AG09319 (cell line): ENCODE measurements at places on chromosomes 11 and 22.

- DNase-seq = no peak
These were observed 448.0 kb upstream of the FAT3 start for GRCh38 chr11:91776655-91777054.

- no peak for DNase-seq
These were observed 562 bp downstream of the DGAT2 start for GRCh38 chr11:75768909-75769771.

- no peak for DNase-seq
These were observed 54.0 kb downstream of the AHNAK start for GRCh38 chr11:62492586-62492985.

DNA sequence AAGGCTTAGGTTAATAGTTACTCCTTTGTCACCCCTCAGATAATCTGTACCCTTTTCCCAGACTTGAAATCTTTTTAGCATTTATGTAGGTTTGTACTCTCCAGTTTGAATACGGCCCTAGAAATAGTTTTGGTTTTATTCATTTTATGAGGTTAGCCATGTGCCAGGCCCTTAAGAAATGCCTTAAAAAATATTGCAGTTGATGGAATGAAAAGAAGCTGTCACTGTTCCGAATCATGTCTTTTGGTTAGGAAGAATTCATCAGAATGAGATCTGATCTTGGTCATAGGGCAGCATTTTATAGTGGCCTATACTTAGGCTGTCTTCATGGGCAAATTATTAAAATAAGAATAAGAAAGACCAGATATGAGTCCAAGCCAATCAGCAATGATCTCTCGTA is 14.8 kb upstream of the PRSS23 start:
- DNase-seq = no peak

- DNase-seq = no peak
These were observed 904.4 kb downstream of the BRD1 start for GRCh38 chr22:48923165-48923865.

DNA sequence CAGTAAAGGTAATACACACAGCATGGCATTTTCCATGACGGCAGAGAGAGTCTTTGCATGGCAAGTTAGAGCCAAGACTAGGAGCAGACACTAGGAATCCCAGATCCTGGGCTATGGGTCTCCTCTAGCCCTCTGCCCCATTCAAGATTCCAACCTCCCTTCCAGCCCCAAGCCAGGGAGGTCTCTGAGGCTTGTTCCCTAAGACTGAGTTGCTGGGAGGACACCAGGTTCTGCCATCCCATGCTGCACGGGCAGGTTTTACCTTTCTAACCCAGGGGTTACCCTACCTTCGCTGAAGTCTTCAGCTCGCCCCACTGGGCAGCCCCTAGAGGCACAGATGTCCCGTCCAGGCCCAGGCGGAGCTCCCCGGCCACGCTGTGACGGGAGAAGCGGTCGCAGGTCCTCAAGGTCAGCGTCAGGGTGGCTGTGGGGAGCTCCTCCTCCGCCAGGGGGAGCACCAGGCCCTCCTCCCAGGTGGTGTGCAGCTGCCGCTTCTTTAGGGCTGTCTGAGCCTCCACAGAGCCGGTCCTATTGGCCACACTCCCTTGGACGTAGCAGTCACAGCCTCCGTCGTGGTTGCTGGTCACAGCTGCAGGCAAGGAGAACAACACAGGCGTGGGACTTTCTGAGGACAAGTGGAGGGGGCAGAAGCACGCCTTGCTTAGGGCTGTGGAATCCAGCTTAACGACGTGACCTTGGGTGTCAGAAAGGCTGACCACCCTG is 33.8 kb downstream of the SYT13 start:
- no peak for DNase-seq

- no peak for DNase-seq
These were observed 9.8 kb upstream of the XKR3 start for GRCh38 chr22:16834971-16835370.

DNA sequence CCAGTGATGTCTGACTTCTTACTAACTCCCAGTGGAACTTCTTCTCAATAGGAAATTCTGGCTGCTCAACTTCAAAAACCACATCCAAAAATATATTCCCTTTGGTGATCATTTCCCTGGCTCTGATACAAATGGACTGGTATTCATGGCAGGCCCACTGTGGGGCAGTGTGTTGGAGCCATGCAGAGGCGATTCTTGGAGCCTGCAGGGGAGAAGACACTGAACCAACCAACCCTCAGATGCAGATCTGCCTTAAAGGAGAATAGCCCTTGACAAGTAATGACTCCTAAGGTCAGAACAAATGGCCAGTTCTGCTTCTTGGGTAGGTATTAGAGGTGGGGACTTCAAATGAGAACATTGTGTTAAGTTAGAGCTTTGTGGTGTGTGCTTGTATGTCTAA is 12.2 kb downstream of the OR4D9 start:
- no peak for DNase-seq

DNA sequence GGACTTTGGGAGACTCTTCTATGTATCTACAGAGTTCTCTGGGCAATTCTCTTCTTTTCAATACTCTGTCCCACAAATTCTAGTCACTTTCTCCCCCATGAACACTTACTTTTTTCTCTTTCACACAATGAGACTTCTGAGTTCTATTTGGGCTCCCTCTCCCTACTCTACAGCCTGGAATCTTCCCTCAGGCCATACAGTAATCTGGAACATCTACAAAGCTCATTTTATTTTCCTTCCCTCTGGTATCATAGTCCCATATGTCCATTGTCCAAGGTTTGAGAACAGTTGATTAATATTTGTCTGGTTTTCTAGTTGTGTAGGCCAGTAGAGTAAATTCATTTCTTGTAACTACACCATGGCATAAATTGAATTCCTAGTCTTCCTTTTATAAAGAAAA is 544.6 kb upstream of the RAG2 start:
- no peak for DNase-seq

GRCh38 chr11:38345286-38345685 is 1747.2 kb upstream of the RAG2 start:
- DNase-seq = no peak

DNA sequence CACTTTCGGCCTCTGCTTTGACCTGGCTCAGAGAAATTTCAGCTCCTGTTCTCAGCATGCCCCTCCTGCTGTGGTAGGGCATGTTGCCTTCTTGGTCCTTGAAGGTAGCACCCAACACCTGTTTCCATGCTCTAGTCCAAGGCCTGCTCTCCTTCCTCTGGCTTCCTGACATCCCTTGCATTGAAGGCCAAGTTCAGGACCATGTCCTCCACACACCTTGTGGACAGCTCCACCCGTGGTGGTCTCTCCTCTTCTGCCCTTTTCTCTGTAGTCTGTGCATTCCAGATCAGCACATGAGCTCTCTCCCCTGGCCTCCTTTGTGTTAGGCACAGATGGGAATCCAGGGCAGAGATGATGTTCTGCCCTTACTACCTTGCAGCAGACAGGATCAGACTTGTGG is 225.3 kb downstream of the ADAMTS15 start:
- DNase-seq = no peak

- DNase-seq = no peak
These were observed 179.3 kb upstream of the RAG2 start for GRCh38 chr11:36777311-36777710.

- DNase-seq = no peak
These were observed 42.9 kb downstream of the IGF2 start for GRCh38 chr11:2096011-2096918.

GRCh38 chr22:22976033-22976922 is 88.7 kb downstream of the IGLL5 start:
- DNase-seq = no peak

DNA sequence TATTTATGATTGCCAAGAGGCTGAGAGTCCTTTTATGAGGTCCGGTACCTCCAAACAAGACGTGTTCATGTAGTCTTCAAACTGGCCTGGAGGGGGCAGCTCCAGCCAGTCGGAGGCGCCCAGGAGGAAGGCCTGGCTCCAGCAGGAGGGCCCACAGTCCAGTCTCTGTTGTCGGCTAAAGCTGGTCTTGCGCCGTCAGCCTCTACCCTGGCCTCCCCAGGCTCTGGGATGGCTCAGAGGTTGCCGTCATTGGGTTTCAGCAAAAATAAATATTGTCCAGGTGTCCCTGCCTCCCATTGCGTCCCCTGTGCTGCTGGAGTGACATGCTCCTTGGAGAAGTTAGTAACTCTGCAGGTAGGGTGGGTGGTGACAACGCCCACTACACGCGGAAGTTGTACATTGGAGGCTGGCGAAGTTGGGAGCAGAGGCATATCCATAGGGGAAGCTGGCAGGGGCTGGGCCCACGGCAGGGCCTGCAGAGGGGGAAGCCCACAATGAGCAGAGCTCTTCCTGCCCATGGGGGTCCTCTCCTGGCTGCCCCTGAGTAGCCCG is 1.0 kb upstream of the SLC25A1 start:
- peak; percentile 62 for DNase-seq

DNA sequence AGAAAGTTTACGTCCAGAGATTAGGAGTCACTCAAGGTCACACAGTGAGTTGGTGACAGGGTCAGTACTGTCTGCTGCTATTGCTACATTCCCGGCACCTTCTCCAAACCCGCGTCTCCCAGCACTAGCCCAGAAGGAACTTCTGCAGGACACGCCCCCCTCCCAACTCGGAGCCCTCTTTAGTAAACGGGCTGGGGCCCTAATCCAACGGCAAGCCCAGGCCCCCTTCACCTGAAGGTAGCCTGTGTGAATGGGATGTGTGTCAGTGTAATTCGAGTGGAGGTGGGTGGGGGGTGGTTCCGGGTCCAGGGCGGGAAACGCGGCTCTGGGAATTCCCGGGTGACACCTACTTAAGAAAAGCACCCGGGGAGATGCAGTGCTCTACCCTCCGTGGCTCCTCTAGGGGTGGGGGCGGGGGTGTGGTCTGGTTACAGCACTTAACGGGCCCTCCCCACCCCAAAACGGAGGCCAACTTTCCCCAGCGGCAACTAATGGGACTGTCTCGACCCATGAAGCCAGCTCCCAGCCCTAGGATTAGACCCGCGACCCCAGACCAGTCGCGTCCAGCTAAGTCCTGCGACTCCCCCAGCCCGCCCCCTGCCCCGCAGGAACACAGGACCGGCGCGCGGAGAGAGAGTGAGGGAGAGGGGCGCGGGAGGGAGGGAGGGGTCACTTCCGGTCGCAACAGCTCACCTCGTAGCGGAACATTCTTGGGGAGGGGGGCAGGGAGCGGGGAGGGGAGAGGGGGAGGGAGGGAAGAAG is 468 bp downstream of the PATL1 start:
- DNase-seq = peak; percentile 8

DNA sequence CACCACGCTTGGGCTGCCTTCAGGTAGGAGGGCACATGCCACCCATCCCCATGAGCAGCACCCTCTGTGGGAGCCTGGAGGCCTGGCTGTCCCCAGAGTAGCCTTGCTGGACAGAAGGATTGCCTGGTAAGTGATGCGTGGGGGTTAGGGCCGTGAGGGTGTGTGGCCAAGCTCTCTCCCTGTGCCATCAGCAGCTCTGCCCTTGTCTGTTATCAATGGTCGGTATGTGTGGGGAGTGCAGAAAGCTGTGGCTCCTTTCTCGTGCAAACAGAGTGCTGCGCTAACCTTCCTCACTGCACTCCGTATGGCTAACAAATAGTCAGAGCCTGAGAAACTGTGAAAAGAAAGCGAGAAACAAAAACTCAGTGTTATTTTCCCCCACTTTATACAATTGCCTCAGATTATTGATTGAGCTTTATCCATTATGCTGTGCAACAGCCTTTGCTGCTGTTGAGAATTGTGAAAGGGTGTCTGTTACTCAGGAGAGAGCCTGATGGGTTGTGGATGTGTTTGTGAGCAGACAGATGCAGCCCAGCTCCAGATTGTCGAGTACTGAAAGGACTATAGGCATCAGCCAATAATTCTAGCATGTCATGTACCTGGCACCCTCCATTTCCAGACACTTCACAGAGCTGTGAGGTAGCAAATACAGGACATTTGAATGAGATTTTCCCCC is 432.2 kb downstream of the NTM start:
- DNase-seq = no peak

GRCh38 chr11:38867338-38867737 is 2269.3 kb upstream of the RAG2 start:
- no peak for DNase-seq
